ENCODE measurements at places on chromosomes 2 and 18. TPM values are rescaled to one million over a fixed set of nuclear protein-coding genes. Genes with fewer than 3 reads are reported as not detected.

The CD8B2 gene
- not detected for total RNA-seq

DNA sequence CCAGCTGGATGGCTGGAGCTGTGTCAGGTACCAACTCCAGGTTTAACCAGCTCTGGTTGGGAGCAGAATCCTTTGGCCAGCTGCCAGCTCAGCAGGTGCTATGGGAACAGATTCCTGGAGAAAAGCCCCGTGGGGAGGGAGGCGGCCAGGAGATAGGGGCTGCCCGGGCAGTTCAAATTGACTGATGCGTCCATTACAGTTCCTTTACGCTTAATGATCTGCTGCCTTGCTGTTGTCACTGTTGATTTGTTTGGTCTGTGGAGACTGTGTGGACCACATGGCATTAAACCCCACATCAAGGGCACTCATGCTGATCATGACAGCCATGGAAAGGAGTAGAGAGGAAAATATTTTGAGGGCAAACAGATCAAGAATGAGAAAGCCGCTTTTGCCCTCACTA, 200.0 kb downstream of the TSN start:
- no peak for DNase-seq

DNA sequence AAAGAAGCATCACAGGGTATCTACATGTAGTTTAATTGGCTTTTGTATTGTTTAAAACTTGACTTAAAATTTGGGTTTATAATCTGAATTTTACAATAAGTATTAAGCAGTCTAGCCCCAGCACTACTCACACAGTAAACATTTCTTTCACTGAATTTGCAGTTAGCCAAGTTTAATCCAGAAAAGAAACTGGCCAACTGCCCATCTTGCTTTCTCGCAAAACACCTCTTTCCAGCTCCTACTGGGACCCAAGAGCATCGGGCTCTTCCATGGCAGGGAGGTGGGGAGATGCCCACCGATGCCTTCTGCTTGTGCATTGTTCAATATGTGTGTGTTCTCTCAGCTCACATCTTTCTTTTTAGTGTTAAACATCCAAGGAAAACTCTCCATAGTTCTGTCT, 212.8 kb upstream of the BOD1L2 start:
- DNase-seq: no peak

DNA sequence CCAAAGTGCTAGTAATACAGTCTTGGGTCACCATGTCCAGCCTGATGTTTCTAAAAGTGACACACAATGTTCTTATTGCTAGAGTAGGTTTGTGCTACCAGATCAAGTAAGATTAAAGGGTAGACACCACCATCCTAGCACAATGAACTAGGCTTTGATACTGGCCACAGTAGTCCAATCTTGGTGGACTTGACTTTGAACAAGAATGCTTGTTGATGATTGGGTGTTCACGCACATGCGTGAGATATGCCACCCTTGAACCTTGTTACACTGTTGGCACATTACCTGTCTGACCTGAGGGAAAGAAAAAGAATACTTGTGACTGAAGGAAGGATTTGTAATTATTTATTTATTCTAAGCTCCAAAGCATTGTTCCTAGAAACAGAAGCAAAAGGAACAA, 72.1 kb upstream of the EMILIN2 start:
- DNase-seq: no peak

DNA sequence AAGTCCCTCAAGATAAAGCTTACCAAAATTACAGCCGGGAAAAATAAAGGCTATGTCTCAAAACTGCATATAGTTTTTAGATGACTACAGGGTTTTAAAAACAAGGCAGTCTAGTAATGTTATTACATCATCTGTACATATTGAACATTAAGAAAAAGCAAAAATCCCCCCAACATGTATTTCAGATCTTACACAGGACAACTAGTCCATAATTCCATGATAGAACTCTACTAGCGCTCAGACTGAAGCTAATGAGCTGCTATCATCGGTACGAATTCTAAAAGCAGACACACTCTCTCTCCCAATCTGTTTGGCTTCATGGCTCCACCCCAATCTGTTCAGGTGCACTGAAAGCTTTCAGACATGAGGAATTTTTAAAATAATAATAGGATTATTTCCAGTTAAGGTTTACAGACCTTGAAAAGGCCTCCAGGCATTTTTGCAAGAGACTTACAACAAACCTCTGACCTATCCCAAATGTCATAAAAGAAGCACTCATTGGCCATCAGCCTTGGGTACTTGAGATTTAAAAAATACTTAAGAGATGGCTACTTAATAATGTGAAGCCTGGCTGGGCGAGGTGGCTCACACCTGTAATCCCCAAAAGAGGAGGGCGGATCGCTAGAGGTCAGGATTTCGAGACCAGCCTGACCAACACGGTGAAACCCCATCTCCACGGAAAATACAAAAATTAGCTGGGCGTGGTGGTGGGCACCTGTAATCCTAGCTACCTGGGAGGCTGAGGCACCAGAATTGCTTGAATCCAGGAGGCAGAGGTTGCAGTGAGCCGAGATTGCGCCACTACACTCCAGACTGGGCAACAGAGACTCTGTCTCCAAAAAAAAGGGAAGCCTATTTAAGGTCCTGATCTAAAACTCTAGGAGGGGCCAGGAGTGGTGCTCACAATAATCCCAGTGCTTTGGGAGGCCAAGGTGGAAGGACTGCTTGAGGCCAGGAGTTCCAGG, 2.0 kb downstream of the NPC1 start:
- no peak for DNase-seq

GRCh38 chr2:169036736-169037440, 5.8 kb upstream of the ABCB11 start:
- no peak for DNase-seq

DNA sequence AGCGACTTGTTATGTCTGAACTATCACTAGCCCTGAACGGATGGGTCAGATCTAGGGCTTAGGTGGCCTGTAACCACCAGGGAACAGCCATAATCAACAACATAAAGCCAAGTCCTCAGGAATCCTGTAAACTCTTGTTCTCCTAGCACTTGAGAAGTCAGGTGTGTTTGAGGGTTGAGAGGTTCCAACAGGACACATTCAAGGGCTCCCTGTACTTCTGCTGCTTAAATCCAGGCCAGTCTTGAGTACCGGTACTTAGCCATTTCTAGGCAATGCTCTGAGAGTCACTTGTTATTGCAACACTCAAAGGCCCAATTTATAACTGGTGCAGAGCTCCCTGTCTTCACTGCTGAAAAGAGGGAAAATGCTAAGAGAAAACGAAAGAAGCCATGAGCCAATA, 21.6 kb upstream of the SLC40A1 start:
- no peak for DNase-seq

GRCh38 chr2:144409241-144409640, 110.7 kb downstream of the ZEB2 start:
- DNase-seq: no peak

DNA sequence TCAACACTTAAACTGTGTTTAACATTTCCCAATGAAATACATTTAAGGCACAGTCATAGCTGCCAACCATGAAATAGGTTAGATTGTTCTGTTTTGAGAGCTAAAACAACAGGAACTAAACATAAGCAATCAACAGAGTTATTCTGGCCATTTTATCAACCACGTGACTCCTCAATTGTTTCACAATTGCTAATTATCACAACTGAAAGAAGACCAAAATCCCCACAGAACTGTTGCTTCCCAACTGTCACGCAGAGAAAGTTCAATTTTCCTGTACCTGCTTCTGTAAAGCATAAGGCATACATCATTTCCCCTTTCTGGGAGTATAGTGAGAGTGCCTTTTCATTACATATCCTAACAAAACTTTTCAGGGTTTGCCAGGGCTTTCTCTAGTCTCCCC, 248.6 kb downstream of the EPHA4 start:
- no peak for DNase-seq

The RMDN2 gene
- 1.5 TPM for total RNA-seq

The FBLN7 gene
- 8.4 TPM for total RNA-seq

- DNase-seq: no peak
These were observed 109.0 kb upstream of the RGPD4 start for GRCh38 chr2:107717661-107718060.

GRCh38 chr2:178076130-178076529, 3.6 kb upstream of the PDE11A start:
- no peak for DNase-seq

The RGPD3 gene
- total RNA-seq: 0.20 TPM

- no peak for DNase-seq
These were observed 469.0 kb upstream of the POU3F3 start for GRCh38 chr2:104384961-104385360.

GRCh38 chr2:159882130-159882745, 84.2 kb upstream of the CD302 start:
- no peak for DNase-seq

The NEU2 gene
- total RNA-seq: not detected

The LYPD6 gene
- total RNA-seq: not detected

GRCh38 chr2:2296400-2296799, 34.7 kb downstream of the MYT1L start:
- DNase-seq: no peak

- no peak for DNase-seq
These were observed 6.5 kb upstream of the THOC1 start for GRCh38 chr18:274313-274712.

- DNase-seq: no peak
These were observed 73.4 kb downstream of the CDCA7 start for GRCh38 chr2:173427887-173428668.

The UBXN4 gene
- 118 TPM for total RNA-seq

- no peak for DNase-seq
These were observed 83.0 kb upstream of the NOSTRIN start for GRCh38 chr2:168719446-168719845.

The PSTPIP2 gene
- total RNA-seq: 7.9 TPM

GRCh38 chr18:63271881-63272299, 47.7 kb downstream of the BCL2 start:
- no peak for DNase-seq

The FAM110C gene
- total RNA-seq: 5.1 TPM

GRCh38 chr2:48940606-48941005, 185.1 kb upstream of the LHCGR start:
- no peak for DNase-seq

The SERPINB4 gene
- not detected for total RNA-seq

DNA sequence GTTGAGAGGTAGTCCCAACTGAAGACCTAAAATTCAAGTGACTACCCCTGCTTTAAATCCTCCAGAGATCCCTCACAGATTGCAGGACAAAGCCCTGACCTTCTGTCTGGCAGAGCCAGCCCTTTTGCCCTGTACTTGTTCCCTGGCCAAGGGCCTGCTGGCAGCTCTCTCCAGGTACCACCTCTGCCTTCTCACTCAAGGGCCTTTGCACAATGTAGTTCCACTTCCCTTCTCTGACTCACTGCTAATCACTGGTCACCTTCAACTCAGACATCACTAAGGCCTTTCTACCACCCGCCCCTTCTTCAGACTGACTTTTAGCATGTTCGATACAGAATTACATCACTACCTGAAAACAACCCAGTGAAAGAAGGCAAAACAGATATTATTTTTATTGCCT, 411.0 kb downstream of the TMEM182 start:
- DNase-seq: no peak
